ENCODE measurements at places on chromosomes 3 and 15. TPM values are rescaled to one million over a fixed set of nuclear protein-coding genes. Genes with fewer than 3 reads are reported as not detected.

Gene ROBO2
- 1.2 TPM for total RNA-seq

Gene HMG20A
- total RNA-seq: 33.3 TPM

Gene MAP6D1
- 6.0 TPM for total RNA-seq

Gene CNTN4
- 0.09 TPM for total RNA-seq

Gene DHX30
- total RNA-seq: 51.5 TPM

Gene ATP10A
- 4.4 TPM for total RNA-seq

Gene OCA2
- not detected for total RNA-seq

Gene MEX3B
- 3.5 TPM for total RNA-seq

Gene NKTR
- 101 TPM for total RNA-seq

Gene IQCF5
- total RNA-seq: not detected

Gene PLS1
- 0.99 TPM for total RNA-seq

Gene TRAT1
- not detected for total RNA-seq

Gene ACP3
- total RNA-seq: 0.63 TPM

Gene GOLGA8N
- 5.7 TPM for total RNA-seq

Gene MAP2K5
- 9.6 TPM for total RNA-seq

Gene HIGD2B
- not detected for total RNA-seq

Gene ANKRD34C
- total RNA-seq: not detected

Gene TAGLN3
- not detected for total RNA-seq

Gene C2CD4A
- total RNA-seq: not detected

Gene STRIT1
- total RNA-seq: not detected

Gene ATP2B2
- total RNA-seq: not detected

Gene POLQ
- total RNA-seq: 10.1 TPM

Gene SLC38A3
- total RNA-seq: not detected

Gene CPEB1
- total RNA-seq: 40.9 TPM

Gene CORO2B
- 8.1 TPM for total RNA-seq

Gene ZNF35
- 10.1 TPM for total RNA-seq

Gene HGD
- total RNA-seq: 0.57 TPM

Gene KIF7
- total RNA-seq: 10.6 TPM

Gene GOLGA8T
- not detected for total RNA-seq

Gene PTPN23
- 14.3 TPM for total RNA-seq

Gene SPPL2A
- 128 TPM for total RNA-seq

Gene UROC1
- total RNA-seq: not detected

Gene RTP3
- not detected for total RNA-seq

Gene SLITRK3
- total RNA-seq: not detected
